ENCODE measurements at places on chromosomes 7 and 10.

- no peak for DNase-seq
These were observed 9.0 kb downstream of the SPOCK2 start for GRCh38 chr10:72079356-72079755.

- DNase-seq: no peak
These were observed 30.0 kb upstream of the AP5Z1 start for GRCh38 chr7:4745265-4745919.

GRCh38 chr7:150382123-150382843 lies 3.2 kb downstream of the ZNF775 start:
- no peak for DNase-seq

GRCh38 chr7:141500608-141501007 lies 50.6 kb upstream of the AGK start:
- no peak for DNase-seq

- no peak for DNase-seq
These were observed 606.4 kb downstream of the SORCS1 start for GRCh38 chr10:106557951-106558733.

GRCh38 chr7:95772771-95773581 lies 622 bp downstream of the DYNC1I1 start:
- peak; percentile 25 for DNase-seq
